ENCODE measurements at places on chromosomes 11 and 22. TPM values are rescaled to one million over a fixed set of nuclear protein-coding genes. Genes with fewer than 3 reads are reported as not detected.

- no peak overlapping the region for H3K27ac ChIP-seq
- no peaks in the 10 kb centered on the region for H3K27me3 ChIP-seq
- H3K36me3 ChIP-seq: peaks cover 25% of the 10 kb centered on the region
- no peak overlapping the region for H3K4me3 ChIP-seq
- no peak for DNase-seq
Measured at GRCh38 chr22:20054485-20054884, 25.6 kb upstream of the DGCR8 start.

OR51B5 gene
- total RNA-seq: not detected

DNA sequence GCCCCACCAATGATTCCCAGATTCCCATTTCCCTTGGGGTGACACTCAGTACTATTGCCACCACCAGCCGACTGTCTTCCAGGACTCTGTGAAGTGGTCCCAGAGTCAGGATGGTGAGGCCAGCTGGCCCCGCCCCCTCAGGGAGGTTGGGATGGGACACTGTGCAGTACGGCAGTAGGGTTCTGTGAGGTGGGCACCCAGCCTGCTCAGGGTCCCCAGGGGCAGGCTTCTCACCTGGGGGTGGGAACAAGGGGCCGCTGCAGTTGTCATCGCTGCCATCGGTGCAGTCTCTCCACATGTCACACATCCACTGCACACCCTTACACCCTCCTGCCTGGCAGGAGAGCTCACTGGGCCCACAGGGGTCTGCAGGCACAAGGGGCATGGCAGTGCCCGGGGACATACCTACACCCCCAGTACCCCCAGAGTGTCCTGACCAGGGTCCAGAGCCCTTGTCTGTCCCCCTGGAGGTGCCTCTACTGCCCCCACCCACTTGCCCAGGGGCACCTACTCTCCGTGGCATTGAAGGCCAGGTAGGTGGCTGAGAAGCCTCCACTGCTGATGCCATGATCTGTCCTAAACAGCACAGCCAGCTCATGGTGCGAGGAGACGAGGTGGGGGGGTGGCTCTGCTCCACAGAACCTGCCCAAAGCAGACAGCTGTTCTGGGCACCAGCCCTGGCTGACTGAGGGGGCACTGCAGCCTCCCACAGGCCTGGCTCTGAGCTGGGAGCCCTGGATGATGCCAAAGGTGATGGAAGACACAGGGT is 1.9 kb upstream of the C1QTNF5 start:
- no peak for DNase-seq
- peaks cover 11% of the 10 kb centered on the region for H3K36me3 ChIP-seq
- no peak overlapping the region for H3K4me3 ChIP-seq
- H3K27ac ChIP-seq: no peak overlapping the region

- no peaks in the 10 kb centered on the region for H3K27me3 ChIP-seq
- H3K36me3 ChIP-seq: peaks cover 76% of the 10 kb centered on the region
- peaks cover 18% of the 10 kb centered on the region for H3K4me1 ChIP-seq
- H3K27ac ChIP-seq: peak overlapping the region; percentile 99
- peak overlapping the region; percentile 98 for H3K4me3 ChIP-seq
Measured at GRCh38 chr11:66002648-66003225, 434 bp downstream of the BANF1 start.

- H3K4me3 ChIP-seq: no peak overlapping the region
- no peak for DNase-seq
- peaks cover 4% of the 10 kb centered on the region for H3K27me3 ChIP-seq
- no peaks in the 10 kb centered on the region for H3K4me1 ChIP-seq
- H3K36me3 ChIP-seq: no peaks in the 10 kb centered on the region
Measured at GRCh38 chr11:35548925-35549561, 23.6 kb upstream of the PAMR1 start.

NAALAD2 gene
- not detected for total RNA-seq

GRCh38 chr11:2862395-2863275 is 22.9 kb downstream of the CDKN1C start:
- no peak overlapping the region for H3K4me3 ChIP-seq
- DNase-seq: no peak
- H3K36me3 ChIP-seq: no peaks in the 10 kb centered on the region
- H3K27me3 ChIP-seq: peaks cover 36% of the 10 kb centered on the region
- no peak overlapping the region for H3K27ac ChIP-seq

PDE2A gene
- 0.62 TPM for total RNA-seq

GRCh38 chr11:115338476-115338875 is 165.7 kb downstream of the CADM1 start:
- H3K4me1 ChIP-seq: no peaks in the 10 kb centered on the region
- no peak overlapping the region for H3K27ac ChIP-seq
- H3K36me3 ChIP-seq: no peaks in the 10 kb centered on the region
- DNase-seq: no peak
- H3K4me3 ChIP-seq: no peak overlapping the region
- no peaks in the 10 kb centered on the region for H3K27me3 ChIP-seq

ANO1 gene
- not detected for total RNA-seq

C1QTNF4 gene
- 0.21 TPM for total RNA-seq

CCDC81 gene
- total RNA-seq: 1.5 TPM

DNA sequence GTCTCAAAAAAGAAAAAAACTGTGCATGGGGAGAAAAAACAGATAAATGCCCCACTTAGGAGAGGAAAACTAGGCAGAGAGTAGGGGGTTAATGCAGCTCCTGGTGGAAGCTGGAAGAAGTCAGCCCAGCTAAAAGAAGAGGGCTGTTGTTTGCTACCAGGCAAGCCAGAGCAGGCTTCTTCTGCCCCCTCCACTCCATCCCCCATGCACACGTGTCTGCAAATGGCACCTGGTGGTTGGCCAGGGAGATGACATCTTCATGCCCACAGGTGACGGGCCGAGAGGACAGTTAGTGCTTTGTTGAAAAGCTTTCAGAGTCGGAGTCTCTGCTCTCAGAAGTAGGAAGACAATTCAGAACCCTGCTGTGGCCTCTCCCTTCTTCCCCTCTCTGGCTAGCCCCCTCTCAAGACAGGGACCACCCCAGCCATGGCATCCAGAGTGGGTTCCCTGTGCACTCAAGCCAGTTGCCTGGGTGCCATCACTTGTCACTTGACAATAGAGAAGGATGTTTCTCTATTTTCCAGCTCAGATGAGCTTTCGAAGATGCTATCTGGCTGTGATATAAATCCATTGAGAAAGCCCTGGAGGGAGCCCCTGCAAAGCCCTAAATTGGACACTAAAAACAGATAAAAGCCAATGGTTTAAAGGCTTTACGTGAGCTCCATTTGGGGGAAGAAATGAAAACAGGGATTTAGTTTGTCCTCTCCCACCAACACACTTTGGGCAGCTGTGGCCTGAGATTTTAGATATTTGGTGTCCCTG is 142.0 kb downstream of the TRIM29 start:
- H3K4me1 ChIP-seq: no peaks in the 10 kb centered on the region
- H3K27me3 ChIP-seq: peaks cover 3% of the 10 kb centered on the region
- DNase-seq: no peak
- no peaks in the 10 kb centered on the region for H3K36me3 ChIP-seq
- no peak overlapping the region for H3K27ac ChIP-seq

RIC3 gene
- total RNA-seq: 2.3 TPM

SHANK3 gene
- total RNA-seq: 0.16 TPM

OR8G5 gene
- total RNA-seq: not detected

VWA5A gene
- total RNA-seq: 4.6 TPM

DNA sequence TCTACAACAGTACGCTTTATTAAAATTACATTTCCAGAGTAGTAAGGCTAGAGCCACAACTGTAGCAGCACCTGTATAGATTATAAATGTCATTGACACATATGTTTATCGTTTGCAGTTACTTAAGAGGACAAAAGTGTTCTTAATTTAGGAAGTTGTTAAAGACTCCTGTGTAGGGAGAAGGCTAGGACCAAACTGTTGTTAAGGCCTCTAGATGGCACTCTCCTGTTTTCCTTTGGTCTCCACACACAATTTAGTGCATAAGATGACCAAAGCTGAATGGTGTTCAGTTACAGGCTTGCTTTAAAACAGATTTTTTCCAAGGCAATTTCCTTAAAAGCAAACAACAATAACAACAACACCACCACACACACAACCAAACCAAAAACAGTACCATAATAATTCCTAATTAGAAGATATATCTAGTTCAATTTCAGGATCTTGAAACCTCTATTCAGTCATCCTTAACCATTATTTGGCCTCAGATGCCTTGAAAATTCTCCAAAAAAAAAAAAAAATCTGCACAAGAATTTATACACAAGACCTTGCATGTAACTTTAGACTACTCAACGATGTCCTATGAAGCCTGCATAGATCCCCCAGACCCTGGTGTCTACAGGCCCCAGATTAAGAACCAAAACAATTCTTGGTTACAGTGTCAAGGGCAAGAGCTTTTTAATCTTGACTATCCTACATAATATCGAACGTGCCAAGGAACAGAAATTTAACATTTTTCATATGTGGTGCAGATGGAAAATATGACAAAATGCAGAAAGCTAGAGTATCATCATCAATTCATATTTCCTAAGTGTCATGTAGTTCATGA is 42.6 kb upstream of the APOA1 start:
- H3K4me3 ChIP-seq: no peak overlapping the region
- peak overlapping the region; percentile 6 for H3K27ac ChIP-seq
- H3K36me3 ChIP-seq: peaks cover 18% of the 10 kb centered on the region

MS4A5 gene
- not detected for total RNA-seq

GRCh38 chr11:78768345-78768744 is 193.7 kb upstream of the NARS2 start:
- H3K36me3 ChIP-seq: no peaks in the 10 kb centered on the region
- no peak overlapping the region for H3K27ac ChIP-seq
- no peak overlapping the region for H3K4me3 ChIP-seq
- no peaks in the 10 kb centered on the region for H3K4me1 ChIP-seq
- no peak for DNase-seq

UCP2 gene
- 429 TPM for total RNA-seq

OR8J3 gene
- total RNA-seq: not detected

SMIM35 gene
- total RNA-seq: 1.7 TPM

GRCh38 chr11:61913699-61914395 is 3.5 kb downstream of the RAB3IL1 start:
- peaks cover 7% of the 10 kb centered on the region for H3K4me1 ChIP-seq
- H3K4me3 ChIP-seq: no peak overlapping the region
- no peaks in the 10 kb centered on the region for H3K36me3 ChIP-seq
- peaks cover 31% of the 10 kb centered on the region for H3K27me3 ChIP-seq

DNA sequence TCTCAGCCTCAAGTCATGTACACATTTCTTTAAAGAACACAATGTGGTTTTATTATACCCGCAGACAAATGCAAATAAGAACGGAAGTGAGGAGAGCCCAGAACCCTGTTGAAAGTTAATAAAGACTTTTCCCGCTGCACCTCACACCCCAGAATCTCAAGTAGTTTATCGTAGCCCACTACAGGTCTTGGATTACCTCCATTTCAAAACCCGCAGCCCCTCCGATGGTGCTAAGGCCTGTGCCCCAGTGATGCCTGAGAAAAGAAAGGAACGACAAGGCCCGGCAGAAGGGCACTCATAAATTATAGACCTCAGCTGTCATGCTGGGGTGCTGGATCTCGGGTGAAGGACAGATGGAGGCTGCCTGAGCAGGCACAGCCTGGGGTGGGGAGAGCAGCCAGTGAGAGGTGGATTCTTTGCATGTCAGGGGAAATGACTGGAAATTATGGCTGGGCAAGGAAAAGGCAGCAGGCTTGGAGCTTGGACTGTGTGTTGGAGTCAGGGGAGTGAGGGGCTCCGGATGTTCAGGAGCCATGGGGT is 354.1 kb downstream of the NTM start:
- no peak overlapping the region for H3K27ac ChIP-seq
- no peaks in the 10 kb centered on the region for H3K4me1 ChIP-seq

GRCh38 chr11:46461461-46461927 is 69.9 kb upstream of the CHRM4 start:
- no peaks in the 10 kb centered on the region for H3K36me3 ChIP-seq
- DNase-seq: no peak
- peaks cover 3% of the 10 kb centered on the region for H3K4me1 ChIP-seq

DNA sequence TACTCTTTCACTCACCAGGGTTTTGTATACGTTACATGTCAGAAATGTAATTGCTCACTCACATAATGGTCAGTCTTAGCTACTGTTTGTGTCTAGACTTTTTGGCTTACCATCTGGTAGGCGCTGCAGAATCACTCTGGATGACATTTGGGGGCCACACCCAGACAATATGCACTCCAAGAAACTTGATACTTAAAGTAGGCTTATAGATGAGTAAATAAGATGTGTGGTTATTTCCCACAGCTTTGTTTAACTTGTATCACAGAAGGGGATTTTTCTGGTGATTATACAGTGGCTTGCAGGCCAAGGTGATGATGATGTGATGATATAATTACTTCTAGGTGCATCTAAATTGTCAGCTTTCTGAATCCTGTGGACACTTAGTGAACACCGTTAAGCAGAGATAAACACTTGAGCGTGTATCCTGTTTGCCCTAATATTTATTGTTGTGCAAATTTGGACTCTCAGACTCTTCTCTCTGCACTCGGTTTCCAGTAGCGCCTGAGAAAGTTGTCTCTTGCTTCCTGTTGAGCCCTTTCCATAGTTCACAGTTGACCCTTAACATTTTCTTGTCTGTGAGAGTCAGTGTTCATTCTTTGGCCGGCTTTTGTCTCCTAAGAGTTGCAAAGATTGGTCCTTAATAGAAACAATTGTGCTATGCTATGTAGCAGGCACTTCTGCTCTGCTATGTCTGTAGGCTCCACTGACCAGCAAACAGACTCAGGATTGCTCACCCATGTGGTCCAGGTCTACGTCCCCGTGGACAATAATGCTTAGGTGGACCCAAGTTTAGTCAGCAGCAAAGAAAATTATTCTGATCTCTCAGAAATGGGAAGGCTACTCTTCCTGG is 89.3 kb downstream of the PRR5L start:
- H3K36me3 ChIP-seq: peaks cover 29% of the 10 kb centered on the region
- H3K4me3 ChIP-seq: no peak overlapping the region
- H3K27ac ChIP-seq: no peak overlapping the region
- peaks cover 3% of the 10 kb centered on the region for H3K27me3 ChIP-seq
- peaks cover 21% of the 10 kb centered on the region for H3K4me1 ChIP-seq
- DNase-seq: no peak

All from activated T-helper 2 cell treated with anti-CD3 and anti-CD28 coated beads, Interferon-gamma antibody, Interleukin-2, Interleukin-4, amounts not matched to agents 10 μg/mL and 5 μg/mL and 100 μg/mL, durations not matched to agents 14 hours and 24 hours and 36 hours (primary cell).